Esophagus squamous epithelium (tissue), 5 donors: ENCODE measurements at places on chromosomes 7 and 10.

DNA sequence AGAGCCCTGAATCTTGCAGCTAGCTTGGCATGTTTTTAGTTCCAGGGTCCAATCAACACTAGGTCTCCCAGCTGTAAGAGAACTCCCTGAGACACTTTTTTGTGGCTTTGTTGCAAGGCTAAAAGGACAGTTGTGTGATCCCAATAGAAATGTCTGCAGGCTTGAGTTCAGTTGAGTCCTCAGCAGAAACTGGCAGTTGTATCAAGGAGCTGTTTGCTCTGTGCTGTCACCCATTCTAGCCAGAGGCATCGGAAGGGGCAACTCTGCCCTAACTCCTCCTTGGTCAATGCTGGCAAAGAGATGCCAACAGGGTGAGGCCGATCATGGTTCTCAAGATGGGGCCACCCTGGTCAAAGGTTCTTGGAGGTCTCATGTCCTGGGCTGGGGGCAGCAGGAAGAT is 224.1 kb downstream of the BUB3 start:
- no peak for DNase-seq

DNA sequence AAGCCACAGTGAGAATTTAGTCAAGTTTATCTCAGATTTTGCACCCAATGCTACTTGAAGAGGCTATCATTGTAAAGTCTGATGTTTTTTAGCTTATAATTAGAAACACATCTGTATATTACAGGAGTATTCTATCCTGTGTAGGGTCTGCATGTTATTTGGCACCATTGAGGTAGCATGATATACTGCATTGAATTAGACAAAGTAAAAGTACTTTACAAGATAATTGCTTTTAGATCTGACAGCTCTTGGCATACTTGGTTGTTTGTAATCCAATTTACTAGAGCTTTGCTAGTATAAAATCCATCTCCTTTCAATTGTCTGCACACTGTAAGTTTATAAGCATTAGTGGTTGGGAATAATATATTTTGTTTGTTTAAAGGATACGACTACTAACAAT is 714.3 kb downstream of the ANKRD7 start:
- no peak for DNase-seq

GRCh38 chr10:48444266-48444665 is 137.8 kb downstream of the MAPK8 start:
- DNase-seq: no peak

GRCh38 chr10:1063232-1063865 is 7.2 kb downstream of the WDR37 start:
- no peak for DNase-seq

DNA sequence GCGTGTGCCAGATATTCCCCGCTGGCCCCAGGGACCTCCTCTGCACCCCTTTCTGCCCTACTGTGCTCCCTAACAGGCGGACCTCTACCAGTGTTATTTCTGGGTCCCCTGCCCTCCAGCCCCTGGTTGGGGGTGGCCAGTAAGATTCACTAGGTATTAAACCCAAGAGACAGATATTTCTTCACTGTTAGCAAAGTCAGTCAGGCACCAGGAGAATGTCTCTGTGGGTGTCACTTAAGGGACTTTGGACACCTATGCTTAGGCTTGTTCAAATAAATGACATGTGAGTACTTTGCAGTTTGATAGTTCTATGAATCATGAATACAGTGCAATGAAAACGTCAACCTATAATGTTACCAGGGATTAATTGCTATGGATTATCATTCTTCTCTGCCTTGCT is 234.3 kb upstream of the IGFBP3 start:
- DNase-seq: no peak

DNA sequence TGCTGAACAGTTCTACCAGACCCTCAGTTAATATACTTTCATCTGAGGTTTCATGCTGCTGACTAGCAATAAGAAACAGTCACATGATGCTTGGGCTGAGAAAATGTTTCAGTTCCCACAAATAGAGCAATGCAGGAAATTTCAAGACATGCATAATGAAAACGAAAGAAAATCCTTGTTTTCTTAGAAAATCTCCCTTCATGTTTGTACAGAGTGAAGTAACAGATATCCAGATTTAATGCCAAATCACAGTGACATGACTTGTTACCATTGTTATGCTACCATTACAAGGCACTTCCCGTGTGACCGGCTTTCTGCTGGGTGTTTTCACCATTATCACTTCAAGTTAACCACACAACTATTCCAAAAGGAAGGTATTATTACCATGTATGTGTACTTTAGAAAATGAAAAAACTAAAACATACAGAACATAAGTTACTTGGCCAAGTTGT is 121.7 kb downstream of the DOCK4 start:
- no peak for DNase-seq

DNA sequence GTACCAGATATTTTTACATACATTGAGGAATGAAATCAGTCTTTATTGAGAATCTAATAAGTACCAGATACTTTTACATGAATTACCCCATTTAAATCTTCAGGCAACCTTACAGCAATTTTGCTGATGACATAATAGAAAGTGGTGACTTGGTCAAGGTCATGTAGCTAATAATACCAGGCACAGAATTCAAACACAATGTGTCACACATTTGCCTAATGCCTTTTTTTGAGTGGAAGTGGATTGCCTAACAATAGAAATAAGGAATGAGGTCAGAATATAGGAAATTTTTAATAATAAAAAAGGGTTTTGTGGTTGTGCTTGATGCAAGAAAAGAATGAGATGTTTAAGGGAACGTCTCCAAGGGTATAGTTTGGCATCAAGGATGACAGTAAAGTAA is 466.6 kb upstream of the IGFBP3 start:
- DNase-seq: no peak

GRCh38 chr10:5732141-5732540 is 47.5 kb downstream of the TASOR2 start:
- no peak for DNase-seq

GRCh38 chr7:149471289-149471953 is 10.6 kb upstream of the ZNF777 start:
- no peak for DNase-seq

DNA sequence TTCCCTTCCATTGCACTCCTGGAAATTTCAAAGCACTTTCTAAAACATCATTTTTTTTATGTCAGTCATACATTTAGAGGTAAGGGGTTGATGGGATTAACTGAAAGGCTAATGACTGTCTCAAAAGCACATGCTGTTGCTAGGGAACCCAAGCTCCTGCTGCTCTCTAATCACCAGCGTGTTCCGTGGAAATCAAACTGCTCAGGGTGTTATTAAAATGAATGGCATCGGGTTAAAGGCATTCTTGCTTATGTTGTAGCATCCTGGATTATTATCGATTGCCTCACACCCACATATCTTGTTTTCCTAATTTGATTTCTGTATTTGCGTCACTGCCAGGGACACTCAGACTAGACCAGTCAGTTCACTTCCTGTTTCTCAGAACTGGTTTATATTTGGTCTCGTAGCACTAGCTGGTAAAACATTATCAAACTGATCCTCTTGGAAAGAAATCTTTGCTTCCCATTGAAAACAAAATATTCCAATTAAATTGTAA is 216.5 kb upstream of the MKLN1 start:
- DNase-seq: no peak
